ENCODE measurements at places on chromosomes 12 and 14. TPM values are rescaled to one million over a fixed set of nuclear protein-coding genes. Genes with fewer than 3 reads are reported as not detected.

- DNase-seq, result no peak
Measured at GRCh38 chr14:85529803-85530574, at the start of gene FLRT2. FLRT2 (plus strand) TSS chr14:85530144; CDS start chr14:85621515, 91,371 bp downstream.

- DNase-seq, result no peak
Measured at GRCh38 chr12:84305144-84305543, 607.5 kb downstream of the SLC6A15 start.

DNA sequence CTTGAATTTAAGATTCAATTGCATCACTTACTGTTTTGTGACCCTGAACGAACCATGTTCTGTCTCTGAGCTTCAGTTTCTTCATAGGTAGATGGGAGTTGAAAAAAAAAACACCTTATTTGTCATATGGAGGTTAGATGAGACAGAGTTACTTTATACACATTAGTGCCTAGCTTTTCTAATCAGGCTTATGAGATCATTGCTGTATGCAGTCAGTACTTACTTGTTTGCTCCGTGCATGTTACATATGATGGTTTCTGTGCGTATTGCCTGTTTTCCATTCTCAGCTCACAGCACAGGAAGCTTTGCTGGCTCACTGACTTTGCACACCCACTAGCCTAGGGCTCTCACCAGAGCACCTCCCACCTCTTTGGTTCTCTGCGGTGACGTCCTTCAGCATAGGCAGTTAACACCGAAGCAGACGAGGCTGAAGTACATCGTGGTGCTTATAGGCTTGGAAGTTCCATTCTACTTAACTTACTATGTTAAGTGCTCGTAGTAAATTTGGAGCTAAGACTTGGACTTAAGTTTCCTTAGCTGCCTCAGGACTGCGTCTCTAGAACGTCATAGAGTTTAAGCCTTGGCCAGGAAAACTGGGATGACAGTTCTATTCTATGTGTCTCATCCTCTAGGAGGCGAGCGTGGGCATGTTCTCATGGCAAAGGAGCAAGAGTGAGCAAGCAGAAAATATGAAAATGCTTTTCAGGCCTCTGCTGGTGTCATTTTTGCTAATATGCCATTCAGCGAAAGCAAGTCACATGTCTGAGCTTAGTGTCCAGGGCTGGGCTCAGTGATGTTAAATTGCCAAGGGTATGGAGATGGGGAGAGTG lies 57.3 kb downstream of the NRXN3 start:
- no peak for DNase-seq

- DNase-seq, result no peak
Measured at GRCh38 chr12:121465921-121466793, 66.2 kb downstream of the RNF34 start.

GRCh38 chr14:79294499-79294898 lies 916.8 kb downstream of the DIO2 start:
- no peak for DNase-seq

DNA sequence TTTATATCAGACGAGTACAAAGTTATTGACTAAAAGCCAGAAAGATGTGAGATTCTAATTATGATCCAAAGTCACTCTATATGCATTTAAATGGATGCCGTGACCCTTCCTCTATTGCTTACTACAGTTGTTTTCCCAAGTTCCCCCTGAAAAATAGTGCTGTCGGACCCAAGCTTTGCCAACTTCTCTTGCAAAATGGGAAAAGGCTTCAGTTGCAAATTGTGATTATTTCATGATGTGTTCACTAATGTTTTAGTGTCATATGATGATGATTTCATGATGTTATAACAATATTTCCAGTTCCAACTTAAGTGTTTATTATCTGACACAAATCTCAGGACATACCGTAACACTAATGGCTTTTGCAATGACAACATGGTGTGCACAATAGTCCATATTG lies 534.6 kb upstream of the ATP2B1 start:
- no peak for DNase-seq

DNA sequence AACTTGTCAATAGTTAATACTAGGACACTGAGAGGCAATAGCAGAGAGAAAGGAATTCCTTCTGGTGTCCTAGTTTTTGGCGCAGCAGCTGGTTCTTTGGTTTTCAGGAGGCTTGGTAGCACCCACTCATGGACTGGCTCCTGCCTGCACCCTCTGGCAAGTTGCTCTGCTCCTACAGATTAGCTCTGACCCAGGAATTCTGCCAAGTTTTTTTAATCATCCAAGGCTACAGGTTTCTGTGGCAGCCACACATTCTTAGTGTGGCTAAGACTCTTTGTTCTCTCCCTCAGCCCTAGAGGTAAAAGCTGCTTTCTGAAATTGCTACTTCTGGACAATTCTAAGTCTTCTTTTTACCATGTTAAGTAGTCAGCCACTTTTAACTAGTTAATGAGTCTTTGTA lies 72.0 kb upstream of the FKBP4 start:
- DNase-seq, result no peak

DNA sequence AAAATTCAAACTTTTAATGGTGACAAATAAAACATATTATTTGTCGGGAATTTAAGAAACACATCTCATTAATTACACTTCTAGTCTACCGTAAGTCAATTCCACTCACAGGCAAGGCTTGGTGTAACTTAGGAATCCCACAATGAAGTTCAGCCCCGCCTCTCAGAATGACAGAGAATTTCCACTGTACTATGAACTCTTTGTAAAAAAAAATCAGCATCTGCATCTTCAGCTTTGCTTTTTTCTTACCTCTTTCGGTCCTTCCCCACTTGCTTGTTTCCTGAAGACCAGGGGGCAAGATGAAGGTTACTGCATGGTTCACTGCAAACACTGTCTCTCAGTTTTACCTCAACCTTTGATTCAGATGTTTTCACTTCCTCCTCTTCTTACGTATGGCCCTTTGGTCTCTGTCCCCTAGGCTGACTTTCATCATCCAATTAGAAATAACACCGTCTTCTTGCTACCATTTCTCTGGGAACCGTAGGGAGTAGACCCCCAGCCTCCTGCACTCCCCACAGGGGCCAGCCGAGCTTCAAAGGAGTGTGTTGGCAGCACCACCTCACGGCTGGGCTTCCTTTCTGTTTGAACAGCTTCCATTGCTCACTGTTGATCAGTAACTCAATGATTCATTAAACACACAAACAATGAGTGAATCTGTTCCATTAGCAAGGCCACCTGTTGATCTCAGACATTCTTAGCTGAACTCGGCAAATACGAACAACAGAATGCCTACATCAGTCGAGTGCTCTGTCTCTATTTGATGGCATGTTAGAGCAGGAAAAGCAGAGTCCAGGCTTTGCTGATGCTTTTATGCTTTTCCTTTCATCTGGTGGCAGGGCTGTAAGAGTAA lies 343.0 kb downstream of the BMP4 start:
- DNase-seq, result no peak

The SLC10A1 gene
- total RNA-seq, result not detected

The GLI1 gene
- 0.25 TPM for total RNA-seq

The PLEKHH1 gene
- total RNA-seq, result 2.5 TPM

The TEAD4 gene
- total RNA-seq, result 18.7 TPM

The SYCP3 gene
- not detected for total RNA-seq

The KRT80 gene
- total RNA-seq, result 7.9 TPM

The COQ6 gene
- 27.3 TPM for total RNA-seq
